ENCODE measurements at places on chromosomes 2 and 18.

DNA sequence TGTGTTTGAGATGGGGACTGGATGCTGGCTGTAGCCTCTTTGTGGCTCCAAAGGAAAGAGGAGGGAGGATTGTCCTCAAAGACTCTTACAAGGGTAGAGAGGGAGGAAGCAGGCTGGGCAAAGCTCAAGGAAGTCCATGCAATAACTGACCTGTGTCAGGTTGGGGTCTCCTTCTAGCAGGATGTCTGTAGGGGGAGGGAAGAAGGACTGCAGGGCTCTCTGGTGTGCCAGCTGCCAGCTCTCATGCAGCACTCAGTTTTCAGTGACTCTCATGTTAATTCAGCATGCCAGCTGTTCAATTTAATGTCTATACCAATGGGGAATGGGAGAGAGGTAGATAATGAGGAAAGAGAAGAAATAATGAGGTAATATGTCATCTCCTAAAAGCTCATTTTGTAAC lies 85.3 kb upstream of the RANBP2 start:
- DNase-seq = no peak

GRCh38 chr2:74076074-74076470 lies 71.6 kb downstream of the BOLA3 start:
- no peak for DNase-seq

- DNase-seq = peak; percentile 14
Observed at GRCh38 chr2:133171393-133172004, 396.8 kb downstream of the NCKAP5 start.

GRCh38 chr2:1407950-1408675 lies 5.2 kb upstream of the TPO start:
- DNase-seq = peak; percentile 68

GRCh38 chr2:45729753-45730512 lies 78.5 kb downstream of the PRKCE start:
- DNase-seq = no peak

- DNase-seq = no peak
Observed at GRCh38 chr2:221323513-221323912, 248.6 kb downstream of the EPHA4 start.

DNA sequence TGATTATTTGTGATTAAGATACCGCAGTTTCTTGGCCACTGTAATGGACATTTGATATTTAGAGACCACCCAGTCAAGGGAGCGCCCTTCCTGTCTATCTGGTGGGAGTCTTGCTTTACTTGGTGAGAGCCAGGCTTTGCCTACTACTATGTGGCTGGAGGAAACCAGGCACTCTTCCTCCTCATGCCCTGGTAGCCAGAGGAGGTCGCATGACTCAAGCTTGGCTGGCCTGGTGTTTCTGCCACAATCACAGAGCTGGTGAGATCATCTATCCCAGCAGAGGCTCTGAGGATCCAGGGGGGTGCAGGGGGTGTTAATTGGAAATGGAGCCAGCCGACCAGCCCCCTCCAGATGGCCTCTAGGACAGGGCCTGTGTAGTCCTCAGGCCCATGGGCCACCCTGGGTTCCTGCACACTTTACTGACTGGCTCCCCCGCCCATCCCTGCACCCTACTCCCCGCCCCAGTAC lies 46.8 kb upstream of the BIN1 start:
- no peak for DNase-seq

DNA sequence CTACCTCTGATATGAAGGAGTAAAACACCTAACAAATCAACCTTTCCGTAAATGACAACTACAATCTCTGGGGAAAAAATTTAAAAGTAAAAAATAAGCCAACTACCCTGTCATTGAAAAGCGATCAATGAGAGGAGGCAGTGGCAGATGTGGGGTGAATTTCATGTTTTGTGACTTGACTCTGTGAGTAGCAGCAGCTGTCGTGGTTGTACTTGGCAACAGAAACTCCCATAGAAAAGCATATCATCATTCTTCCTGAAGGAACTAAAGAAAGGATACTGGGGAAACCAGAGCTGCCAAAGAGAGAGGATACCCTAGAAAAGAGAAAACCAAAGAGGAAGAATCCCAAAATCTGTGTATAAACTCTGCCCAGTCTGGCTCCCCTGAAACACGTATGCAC lies 236.4 kb downstream of the TNS1 start:
- no peak for DNase-seq

- no peak for DNase-seq
Observed at GRCh38 chr18:10093445-10093844, 179.6 kb downstream of the VAPA start.

DNA sequence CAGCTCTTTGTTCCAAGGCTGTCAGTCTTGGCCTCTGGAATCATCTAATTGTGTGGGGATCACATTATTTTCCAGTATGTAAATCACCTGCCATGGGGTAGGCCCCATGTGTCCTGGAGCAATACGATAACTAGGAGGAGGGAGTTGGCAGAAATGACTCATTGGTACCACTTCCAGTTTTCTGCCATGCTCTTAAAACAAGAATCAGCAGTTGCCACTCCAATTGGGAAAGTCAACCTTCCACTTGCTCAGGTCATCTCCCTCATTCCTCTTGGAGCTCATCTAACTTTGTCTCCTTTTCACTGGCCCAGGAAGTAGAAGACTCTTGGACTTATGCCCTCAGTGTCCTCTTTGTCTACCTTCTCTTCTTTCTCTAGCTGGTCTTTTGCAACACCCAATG lies 487.0 kb downstream of the SLC4A3 start:
- no peak for DNase-seq

- DNase-seq = no peak
Observed at GRCh38 chr2:166115589-166115988, 12.2 kb downstream of the SCN1A start.

DNA sequence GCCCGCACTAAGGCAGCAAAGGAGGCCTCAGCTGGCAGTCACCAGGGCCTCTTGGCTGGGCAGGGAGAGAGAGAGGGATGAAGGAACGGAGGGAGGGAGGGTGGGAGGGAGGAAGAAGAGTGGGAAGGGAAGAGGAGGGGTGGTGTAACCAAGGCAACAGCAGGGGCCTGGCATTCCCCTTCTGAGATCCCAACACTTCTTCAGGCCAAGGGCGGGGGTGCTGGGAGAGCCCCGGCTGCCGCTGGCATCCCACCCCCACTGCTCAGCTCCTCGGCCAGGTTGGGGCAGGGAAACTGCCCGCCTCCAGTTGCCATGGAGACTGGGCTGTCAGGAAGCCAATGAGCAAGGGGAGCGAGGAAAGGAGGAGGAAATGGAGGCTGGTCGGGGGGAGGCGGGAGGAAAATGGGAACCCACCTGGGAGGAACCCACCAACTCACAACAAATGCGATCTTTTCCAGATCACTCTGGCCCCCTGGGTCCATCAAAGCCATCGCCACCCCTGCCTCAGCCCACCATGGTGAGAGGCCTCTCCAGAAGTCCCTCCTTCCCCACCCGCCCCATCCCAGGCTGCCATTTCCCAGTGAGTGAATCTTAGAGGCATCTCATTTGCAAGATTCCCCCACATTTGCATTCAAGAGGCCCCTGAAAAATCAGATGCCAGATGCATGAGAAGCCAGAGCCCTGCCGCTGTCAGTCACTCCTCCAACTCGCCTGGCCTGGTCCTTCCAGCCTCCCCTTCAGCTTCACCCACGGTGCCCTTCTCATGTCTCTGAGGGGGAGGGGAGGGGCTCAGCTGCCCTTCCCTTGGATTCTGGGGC lies 12.4 kb downstream of the SH2D6 start:
- DNase-seq = peak; percentile 82

GRCh38 chr18:43777636-43778304 lies 500.5 kb upstream of the SYT4 start:
- DNase-seq = no peak

DNA sequence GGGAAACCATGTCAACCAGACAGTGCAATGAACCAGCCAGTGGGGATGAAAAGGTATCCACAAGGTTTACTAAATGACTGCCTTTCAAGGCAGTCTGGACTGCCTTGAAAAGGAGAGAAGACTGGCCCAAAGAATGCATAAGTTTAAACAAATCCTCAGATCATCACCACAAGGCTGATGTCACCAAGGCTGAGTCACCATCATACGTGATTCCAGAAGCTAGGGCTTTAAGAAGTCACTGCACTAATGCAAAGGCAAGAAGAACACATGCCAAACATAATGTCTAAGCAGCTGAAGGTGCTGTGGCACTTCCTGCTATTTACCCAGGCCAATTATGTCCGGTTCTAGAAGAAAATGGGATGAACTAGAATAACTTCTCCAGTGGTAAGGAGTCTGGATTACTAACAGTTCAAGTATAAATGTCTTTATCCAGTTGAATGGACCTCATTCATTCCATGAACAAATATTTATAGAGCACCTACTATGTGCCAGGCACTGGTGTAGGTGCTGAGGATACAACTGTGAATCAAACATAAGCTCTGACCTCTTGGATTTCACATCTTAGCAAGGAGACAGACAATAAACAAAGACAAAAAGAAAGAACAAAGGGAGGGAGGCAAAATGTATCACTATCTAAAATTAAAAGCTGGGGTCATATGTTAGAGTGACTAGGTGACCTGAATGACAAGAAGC lies 37.6 kb upstream of the ONECUT2 start:
- no peak for DNase-seq

DNA sequence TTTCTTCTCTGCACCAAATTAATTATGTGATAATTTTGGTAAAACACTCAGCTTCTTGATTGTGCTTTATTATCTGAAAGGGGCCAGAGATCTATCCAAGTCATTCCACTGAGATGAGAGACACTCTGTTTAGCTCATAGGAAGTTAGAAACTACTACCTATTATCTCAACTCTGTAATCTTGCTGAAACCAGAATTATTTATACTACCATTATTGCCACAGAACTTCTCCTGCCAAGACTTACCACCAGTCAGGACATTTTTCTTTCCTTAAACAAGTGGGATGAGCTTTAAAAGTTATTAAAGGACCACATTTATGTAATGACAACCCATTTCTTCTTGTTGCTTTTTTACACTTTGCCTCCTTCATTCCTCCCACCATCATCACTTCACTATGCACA lies 855.6 kb upstream of the PIK3C3 start:
- DNase-seq = no peak
